ENCODE measurements at places on chromosomes 11 and 22. TPM values are rescaled to one million over a fixed set of nuclear protein-coding genes. Genes with fewer than 3 reads are reported as not detected.

ARHGAP20 gene
- 0.02 TPM for total RNA-seq

GPR83 gene
- 0.07 TPM for total RNA-seq

HPX gene
- 0.51 TPM for total RNA-seq

RPS13 gene
- 1,663 TPM for total RNA-seq

OR5P2 gene
- not detected for total RNA-seq

NPTXR gene
- total RNA-seq: 8.9 TPM
